ENCODE measurements at places on chromosomes 11 and 22. TPM values are rescaled to one million over a fixed set of nuclear protein-coding genes. Genes with fewer than 3 reads are reported as not detected.

- no peak for DNase-seq
- no peaks in the 10 kb centered on the region for H3K4me1 ChIP-seq
- H3K4me3 ChIP-seq = no peak overlapping the region
- no peak overlapping the region for H3K27ac ChIP-seq
- no peaks in the 10 kb centered on the region for H3K27me3 ChIP-seq
Measured at GRCh38 chr11:58837707-58838388, 6.7 kb downstream of the GLYATL2 start.

- no peak overlapping the region for H3K4me3 ChIP-seq
- H3K4me1 ChIP-seq = no peaks in the 10 kb centered on the region
- no peaks in the 10 kb centered on the region for H3K36me3 ChIP-seq
- DNase-seq = no peak
- H3K27me3 ChIP-seq = no peaks in the 10 kb centered on the region
Measured at GRCh38 chr11:15923183-15923582, 433.2 kb downstream of the SOX6 start.

DNA sequence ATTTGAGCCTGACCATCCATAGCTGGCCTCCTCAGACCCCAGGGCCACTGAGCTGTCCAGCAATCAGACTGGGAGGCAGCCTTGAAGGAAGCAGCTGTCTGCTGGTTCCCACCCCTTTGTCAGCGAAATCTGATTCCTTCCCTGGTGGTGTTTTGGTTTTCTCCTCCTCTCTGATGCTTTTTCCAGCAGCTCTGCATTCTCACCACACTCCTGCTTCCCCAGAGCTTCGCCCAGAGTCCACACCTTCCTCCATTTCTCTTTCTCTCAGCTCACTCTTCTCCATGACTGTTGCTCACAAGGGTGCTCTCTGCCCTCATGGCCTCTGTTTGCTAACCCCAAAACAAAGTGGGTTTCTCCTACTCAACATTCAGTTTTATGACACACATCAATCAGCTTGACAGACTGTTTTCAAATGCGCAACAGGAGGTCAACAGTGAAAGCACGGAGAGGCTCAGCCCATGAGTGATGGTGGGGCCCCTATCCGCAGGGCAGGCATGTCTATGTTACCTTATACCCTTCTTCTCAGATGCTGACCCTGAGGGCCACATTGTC is 130.6 kb upstream of the MTNR1B start:
- no peaks in the 10 kb centered on the region for H3K27me3 ChIP-seq
- no peaks in the 10 kb centered on the region for H3K36me3 ChIP-seq
- H3K4me1 ChIP-seq = no peaks in the 10 kb centered on the region
- no peak overlapping the region for H3K27ac ChIP-seq
- DNase-seq = no peak

- no peak overlapping the region for H3K27ac ChIP-seq
- no peaks in the 10 kb centered on the region for H3K27me3 ChIP-seq
- DNase-seq = no peak
- H3K36me3 ChIP-seq = no peaks in the 10 kb centered on the region
- no peaks in the 10 kb centered on the region for H3K4me1 ChIP-seq
Measured at GRCh38 chr22:34903416-34903815, 162.5 kb upstream of the ISX start.

DNA sequence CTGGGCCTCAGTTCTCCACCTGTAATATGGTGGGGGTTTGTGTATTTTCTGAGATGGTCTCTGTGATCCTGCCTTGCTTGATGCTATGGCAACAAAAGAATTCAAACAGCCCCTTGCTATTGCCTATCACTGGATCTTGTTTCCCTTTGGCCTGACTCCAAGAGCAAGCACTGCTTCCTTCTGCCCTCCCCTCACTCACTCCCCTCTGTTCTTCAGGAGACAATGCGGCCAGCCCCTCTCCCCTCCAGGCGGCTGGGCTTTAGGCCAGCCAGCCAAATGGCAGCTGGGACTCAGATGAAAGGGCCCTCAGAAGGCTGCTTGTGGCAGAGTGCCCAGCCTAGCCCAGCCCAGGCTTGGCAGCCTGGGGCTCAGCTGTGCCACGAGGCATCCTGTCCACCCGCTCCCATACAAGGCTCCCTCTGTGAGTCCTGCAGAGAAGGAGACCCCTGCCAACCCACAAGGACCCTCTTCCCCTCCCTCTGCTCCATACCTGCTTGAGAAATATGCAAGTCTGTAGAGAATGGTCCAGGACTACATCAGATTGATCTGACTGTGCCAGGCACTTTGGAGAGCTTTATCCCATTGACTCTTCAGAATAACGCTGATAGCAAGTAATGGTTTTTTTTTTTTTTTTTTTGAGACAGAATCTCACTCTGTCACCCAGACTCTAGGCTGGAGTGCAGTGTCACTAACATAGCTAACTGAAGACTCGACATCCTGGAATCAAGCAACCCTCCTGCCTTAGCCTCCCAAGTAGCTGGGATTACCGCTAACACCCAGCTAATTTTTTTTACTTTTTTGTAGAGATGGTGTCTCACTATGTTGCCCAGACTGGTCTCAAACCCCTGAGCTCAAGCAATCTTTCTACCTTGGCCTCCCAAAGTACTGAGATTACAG is 7.6 kb upstream of the KCTD14 start:
- no peaks in the 10 kb centered on the region for H3K27me3 ChIP-seq
- no peaks in the 10 kb centered on the region for H3K4me1 ChIP-seq
- H3K4me3 ChIP-seq = no peak overlapping the region
- no peak overlapping the region for H3K27ac ChIP-seq
- DNase-seq = peak; percentile 53

GRCh38 chr11:70557742-70558485 is 159.6 kb downstream of the CTTN start:
- H3K4me3 ChIP-seq = no peak overlapping the region
- H3K4me1 ChIP-seq = no peaks in the 10 kb centered on the region
- H3K27ac ChIP-seq = no peak overlapping the region
- no peaks in the 10 kb centered on the region for H3K36me3 ChIP-seq

DNA sequence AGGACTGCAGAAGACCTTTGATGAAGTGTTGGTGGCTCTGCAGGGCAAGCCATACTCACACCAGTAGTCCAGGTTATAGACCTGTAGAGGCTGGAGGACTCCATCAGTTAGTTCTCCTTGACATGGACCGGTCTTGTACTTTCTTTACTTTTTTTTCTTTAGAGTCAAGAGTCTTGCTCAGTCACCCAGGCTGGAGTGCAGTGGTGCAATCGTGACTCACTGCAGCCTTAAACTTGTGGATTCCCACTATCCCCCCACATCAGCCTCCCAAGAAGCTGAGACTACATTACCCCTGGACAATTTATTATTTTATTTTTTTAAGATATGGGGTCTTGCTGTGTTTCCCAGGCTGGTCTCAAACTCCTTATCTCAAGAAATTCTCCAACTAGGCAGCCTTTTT is 49.6 kb upstream of the E2F8 start:
- no peaks in the 10 kb centered on the region for H3K4me1 ChIP-seq
- no peaks in the 10 kb centered on the region for H3K27me3 ChIP-seq
- no peaks in the 10 kb centered on the region for H3K36me3 ChIP-seq
- no peak overlapping the region for H3K27ac ChIP-seq
- no peak overlapping the region for H3K4me3 ChIP-seq
- DNase-seq = no peak

- H3K36me3 ChIP-seq = no peaks in the 10 kb centered on the region
- peak; percentile 30 for DNase-seq
- peaks cover 3% of the 10 kb centered on the region for H3K4me1 ChIP-seq
- no peak overlapping the region for H3K27ac ChIP-seq
- no peak overlapping the region for H3K4me3 ChIP-seq
Measured at GRCh38 chr11:121534131-121535093, 81.6 kb upstream of the SORL1-AS1 start.

DNA sequence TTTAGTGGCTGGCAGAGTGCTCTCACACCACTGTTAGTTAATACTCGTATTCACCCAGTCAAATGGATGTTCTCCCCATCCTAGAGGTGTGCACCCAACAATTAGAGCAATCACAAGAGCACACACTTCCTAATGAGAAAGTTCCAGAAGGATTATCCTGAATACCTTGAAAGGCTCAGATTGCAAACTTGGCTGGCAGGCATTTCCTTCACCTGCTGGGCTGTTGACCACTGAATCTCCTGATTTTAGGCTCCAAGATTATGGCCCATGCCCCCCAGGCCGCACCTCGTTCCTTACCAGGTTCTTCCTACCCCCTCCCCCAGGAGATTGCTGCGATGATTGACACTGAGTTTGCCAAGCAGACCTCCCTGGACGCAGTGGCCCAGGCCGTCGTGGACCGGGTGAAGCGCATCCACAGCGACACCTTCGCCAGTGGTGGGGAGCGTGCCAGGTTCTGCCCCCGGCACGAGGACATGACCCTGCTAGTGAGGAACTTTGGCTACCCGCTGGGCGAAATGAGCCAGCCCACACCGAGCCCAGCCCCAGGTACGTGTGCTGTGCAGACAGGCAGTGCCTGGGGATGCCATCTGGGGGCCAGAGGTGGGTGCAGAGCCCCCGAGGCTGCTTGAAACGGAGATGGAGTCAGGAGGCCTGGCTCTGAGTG is 26.9 kb downstream of the TAB1 start:
- H3K4me3 ChIP-seq = no peak overlapping the region
- DNase-seq = no peak
- peaks cover 18% of the 10 kb centered on the region for H3K36me3 ChIP-seq
- no peak overlapping the region for H3K27ac ChIP-seq
- no peaks in the 10 kb centered on the region for H3K27me3 ChIP-seq

PTPN5 gene
- 4.8 TPM for total RNA-seq

DNA sequence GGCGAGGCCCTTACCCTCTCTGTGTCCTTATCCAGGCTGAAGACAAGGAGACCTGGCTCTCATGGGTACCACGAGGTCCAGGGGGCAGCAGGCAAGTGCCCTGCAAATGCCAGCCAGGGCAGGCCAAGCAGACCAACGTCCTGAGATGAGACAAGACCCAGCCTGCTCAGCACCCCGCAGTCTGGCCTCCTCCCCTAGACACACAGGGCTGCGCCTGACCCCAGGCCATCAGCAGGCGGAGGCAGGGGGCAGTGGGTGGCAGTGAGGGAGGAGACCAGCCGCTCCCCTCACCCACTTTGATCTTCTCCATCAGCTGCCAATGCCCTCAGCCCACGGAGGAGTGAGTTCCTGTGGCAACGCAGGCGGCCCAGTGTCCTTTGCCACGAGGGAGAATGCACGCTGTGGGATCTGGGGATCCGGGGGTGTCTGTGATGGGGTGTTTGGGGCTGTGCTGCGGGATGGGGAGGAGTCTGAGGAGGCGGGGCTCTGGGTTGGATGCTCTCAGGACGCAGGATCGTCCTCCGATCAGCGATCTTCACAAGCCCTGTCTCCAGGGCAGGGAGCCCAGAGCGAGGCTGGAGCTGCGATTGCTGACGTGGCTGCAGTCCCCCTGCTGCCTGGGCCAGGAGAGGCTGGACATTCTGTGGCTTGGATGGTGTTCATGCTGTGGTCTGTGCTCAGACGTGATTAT is 30.5 kb upstream of the PPARA start:
- no peaks in the 10 kb centered on the region for H3K36me3 ChIP-seq
- no peaks in the 10 kb centered on the region for H3K27me3 ChIP-seq
- peak overlapping the region; percentile 43 for H3K27ac ChIP-seq

PGR gene
- total RNA-seq = 5.9 TPM

DNA sequence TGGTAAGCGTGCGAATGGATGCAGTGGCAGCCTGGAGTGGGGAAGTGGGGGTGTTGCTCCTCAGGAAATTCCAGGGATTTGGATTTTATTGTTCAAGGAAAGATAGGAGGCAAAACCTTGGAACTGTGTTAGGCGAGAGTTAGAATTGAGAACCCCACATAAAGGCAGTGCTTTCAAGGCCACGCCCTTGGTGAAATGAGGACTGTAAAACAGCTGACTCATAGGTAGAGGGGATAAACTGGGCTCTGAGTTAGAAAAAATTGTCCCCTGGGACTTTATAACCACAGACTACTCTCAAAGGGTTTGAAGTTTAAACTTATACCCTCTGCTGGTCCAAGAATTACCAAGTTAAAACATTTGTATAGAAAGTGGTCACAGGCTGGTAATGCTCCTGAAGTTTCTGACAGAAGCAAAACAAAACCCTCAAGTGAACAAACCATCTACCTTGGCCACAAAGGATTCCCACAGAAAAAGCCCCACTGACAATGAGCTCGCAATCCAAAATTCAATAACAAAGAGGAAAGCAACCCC is 250.3 kb upstream of the TBCEL start:
- H3K27ac ChIP-seq = no peak overlapping the region
- H3K27me3 ChIP-seq = no peaks in the 10 kb centered on the region
- no peak overlapping the region for H3K4me3 ChIP-seq

TXNRD2 gene
- total RNA-seq = 84.5 TPM

PPFIA1 gene
- total RNA-seq = 29.1 TPM

DNA sequence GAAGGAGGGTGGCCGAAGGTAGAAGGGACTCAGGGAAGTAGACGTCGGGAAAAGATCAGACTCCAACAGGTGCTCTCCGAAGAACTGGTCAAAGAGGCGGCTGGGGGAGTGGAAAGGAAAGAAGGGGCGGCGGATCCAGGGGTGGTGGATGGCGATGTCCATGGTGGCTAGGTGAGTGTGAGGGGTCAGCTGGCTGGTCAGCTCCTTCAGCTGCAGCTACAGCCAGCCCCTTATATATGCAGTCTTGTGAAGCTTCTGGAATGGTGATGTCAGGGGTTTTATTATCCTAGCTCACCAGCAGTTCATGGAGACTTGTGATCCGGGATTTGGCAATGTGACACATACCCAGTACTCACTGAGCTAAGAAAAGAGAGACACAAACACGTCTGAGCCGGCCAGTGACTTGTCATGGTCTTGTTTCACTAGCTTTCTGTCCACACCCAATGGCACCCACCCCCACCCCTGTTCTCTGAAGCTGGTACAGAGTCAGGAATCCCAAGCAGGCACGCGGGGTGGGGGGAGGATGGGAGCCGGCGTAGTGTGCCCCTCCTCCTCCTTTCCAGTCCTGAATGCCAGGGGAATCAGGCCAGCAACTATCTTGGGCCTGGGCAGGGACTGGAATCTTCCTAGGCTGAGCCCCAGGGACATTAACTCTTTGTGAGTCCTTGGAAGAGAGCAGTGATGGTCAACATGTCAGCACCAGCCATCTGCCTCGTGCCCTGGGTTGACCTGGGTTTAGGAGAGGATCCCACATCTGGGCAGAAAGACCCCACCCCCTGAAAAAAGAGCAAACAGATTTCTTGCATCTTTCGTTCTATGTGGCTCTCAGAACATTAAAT is at the start of gene CRYAB:
Gene CRYAB, minus strand, starts transcription at position 208 of the 839 bp plus-strand sequence. Its CDS starts 46 bp downstream, at position 162.
- H3K36me3 ChIP-seq = no peaks in the 10 kb centered on the region
- peak within 1 kb of the TSS; percentile 31 for H3K4me3 ChIP-seq
- peak; percentile 96 for DNase-seq
- peak within 1 kb of the TSS; percentile 95 for H3K27ac ChIP-seq
- no peaks in the 10 kb centered on the region for H3K27me3 ChIP-seq

- no peak overlapping the region for H3K4me3 ChIP-seq
- DNase-seq = no peak
- peaks cover 51% of the 10 kb centered on the region for H3K4me1 ChIP-seq
- H3K27me3 ChIP-seq = no peaks in the 10 kb centered on the region
Measured at GRCh38 chr22:36374603-36375024, 13.2 kb downstream of the MYH9 start.

All from prostate gland (tissue), 2 donors.